Fibroblast of gingiva (primary cell): ENCODE measurements at places on chromosomes 16 and 17.

GRCh38 chr16:26598061-26598460 lies 468.7 kb upstream of the C16orf82 start:
- no peak for DNase-seq

- peak; percentile 1 for DNase-seq
Observed at GRCh38 chr17:32627239-32627996, 140.6 kb downstream of the CDK5R1 start.

DNA sequence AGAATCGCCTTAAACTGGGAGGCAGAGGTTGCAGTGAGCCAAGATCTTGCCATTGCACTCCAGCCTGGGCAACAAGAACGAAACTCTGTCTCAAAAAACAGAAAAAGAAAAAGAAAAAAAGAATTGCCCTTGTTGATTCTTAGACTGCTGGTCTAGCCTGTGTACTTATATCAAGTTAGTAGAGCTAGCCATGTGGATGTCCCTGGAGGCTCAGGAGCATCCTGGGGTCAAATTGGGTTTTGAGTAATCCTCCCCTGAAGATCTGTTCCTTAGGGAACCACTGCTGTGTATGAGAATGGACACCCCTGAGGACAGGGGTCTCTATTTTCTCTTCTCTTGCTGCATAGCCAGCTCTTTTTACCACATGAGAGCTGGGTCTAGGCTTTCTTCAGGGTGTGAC lies 21.5 kb downstream of the SLC7A6OS start:
- DNase-seq = no peak

DNA sequence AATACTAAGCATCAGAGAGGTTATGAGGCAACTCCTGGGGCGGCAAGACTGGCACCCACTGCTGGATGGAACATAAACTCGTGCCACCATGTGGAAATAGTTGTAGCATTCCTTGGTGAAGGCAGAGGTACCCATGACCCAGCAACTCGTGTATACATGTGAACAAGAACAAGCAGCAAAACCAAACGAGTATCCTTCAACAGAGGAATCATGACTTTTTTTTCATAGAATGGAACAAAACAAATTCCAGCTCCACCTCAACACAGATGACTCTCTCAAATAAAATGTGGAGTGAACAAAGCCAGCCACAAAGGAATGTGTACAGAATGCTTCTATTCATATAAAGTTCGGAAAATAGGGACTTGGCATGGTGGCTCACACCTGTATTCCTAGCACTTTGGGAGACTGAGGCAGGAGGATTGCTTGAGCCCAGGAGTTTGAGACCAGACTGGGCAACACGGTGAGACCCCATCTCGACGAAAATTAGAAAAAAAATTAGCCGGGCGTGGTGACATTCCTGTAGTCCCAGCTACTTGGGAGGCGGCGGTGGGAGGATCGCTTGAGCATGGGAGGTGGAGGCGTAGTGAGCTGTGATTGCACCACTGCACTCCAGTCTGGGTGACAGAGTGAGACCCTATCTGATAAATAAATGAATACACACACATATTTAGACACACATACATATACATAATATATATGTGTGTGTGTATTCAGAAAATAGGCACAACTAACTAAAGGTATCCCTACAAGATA lies 35.3 kb downstream of the B9D1 start:
- peak; percentile 92 for DNase-seq

- peak; percentile 3 for DNase-seq
Observed at GRCh38 chr16:11913425-11914079, 2.2 kb downstream of the GSPT1 start.

GRCh38 chr16:19835968-19836421 lies 48.7 kb downstream of the GPRC5B start:
- DNase-seq = peak; percentile 40

GRCh38 chr16:22961206-22961605 lies 147.2 kb downstream of the HS3ST2 start:
- DNase-seq = no peak

- no peak for DNase-seq
Observed at GRCh38 chr17:73224663-73225305, 31.9 kb downstream of the COG1 start.
